ENCODE measurements at places on chromosomes 6 and 20. TPM values are rescaled to one million over a fixed set of nuclear protein-coding genes. Genes with fewer than 3 reads are reported as not detected.

Gene CDSN
- not detected for total RNA-seq

Gene PSMB9
- total RNA-seq: 18.7 TPM

Gene MCHR2
- total RNA-seq: 0.37 TPM

Gene ANKRD66
- 0.73 TPM for total RNA-seq

Gene TMEM239
- not detected for total RNA-seq

GRCh38 chr6:13290335-13290734, 38.0 kb downstream of the TBC1D7 start:
- no peaks in the 10 kb centered on the region for H3K4me1 ChIP-seq
- H3K27me3 ChIP-seq: no peaks in the 10 kb centered on the region
- no peak overlapping the region for H3K27ac ChIP-seq

Measured in stomach (tissue), 19 donors.